ENCODE measurements at places on chromosomes 5 and 9.

DNA sequence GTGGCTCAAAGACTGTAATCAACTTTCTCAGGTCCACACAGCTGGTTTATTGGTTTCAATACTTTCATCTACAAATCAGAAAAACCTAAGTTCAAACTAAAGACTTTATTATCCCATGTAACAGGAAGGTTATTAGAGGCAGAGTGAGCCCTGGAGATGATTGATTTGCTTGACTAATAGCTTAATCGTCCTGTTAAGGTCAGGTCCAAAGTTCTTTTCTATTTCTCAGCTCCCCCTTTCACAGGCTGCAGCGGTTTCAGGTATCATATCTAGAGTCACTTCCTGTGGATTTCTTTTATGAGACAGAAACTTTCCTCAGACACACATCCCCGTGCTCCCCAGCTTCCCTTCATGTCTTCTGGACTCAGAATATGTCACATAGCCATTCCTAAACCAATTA lies 166.4 kb downstream of the PRELID2 start:
- DNase-seq = no peak

GRCh38 chr5:112958093-112959088 lies 18.2 kb upstream of the DCP2 start:
- DNase-seq = peak; percentile 98

- peak; percentile 65 for DNase-seq
These were observed 15.1 kb downstream of the IFNA1 start for GRCh38 chr9:21455320-21455719.

- DNase-seq = no peak
These were observed 25.7 kb downstream of the SYK start for GRCh38 chr9:90827181-90827871.

GRCh38 chr5:132425975-132426524 lies 56.5 kb downstream of the SLC22A5 start:
- DNase-seq = peak; percentile 29

Measured in GM23248 (cell line).